ENCODE measurements at places on chromosomes 2 and 18. TPM values are rescaled to one million over a fixed set of nuclear protein-coding genes. Genes with fewer than 3 reads are reported as not detected.

Gene RGPD3
- 0.30 TPM for total RNA-seq

Gene ZAP70
- total RNA-seq: 1.4 TPM

Gene REG1B
- total RNA-seq: not detected

Gene PSMA8
- not detected for total RNA-seq

- DNase-seq: no peak
These were observed 536 bp downstream of the ELP2 start for GRCh38 chr18:36130039-36130831.

GRCh38 chr18:27377251-27377650 is 192.1 kb upstream of the CHST9 start:
- DNase-seq: no peak
